Astrocyte of the spinal cord (primary cell): ENCODE measurements at places on chromosomes 7 and 10.

GRCh38 chr7:106593028-106593417, 67.9 kb downstream of the CCDC71L start:
- no peak for DNase-seq

DNA sequence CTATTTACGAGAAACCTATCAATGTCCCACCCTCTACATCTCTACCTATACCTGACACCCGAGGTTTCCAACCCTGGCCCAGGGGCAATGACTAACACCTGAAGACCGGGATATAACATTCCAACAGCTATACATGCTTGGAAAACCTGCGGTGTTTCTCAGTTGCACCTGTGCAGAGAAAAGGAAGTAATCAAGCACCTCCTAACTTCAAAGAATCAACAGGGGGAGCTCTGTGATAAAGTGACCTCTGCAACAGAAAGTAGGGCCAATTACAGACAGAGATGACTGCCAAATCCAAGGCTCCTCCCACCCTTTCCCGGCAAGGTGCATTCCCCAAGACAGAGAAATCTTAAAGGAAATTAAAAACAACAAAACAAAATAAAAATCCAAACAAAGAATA, 41.3 kb downstream of the CCDC6 start:
- no peak for DNase-seq

DNA sequence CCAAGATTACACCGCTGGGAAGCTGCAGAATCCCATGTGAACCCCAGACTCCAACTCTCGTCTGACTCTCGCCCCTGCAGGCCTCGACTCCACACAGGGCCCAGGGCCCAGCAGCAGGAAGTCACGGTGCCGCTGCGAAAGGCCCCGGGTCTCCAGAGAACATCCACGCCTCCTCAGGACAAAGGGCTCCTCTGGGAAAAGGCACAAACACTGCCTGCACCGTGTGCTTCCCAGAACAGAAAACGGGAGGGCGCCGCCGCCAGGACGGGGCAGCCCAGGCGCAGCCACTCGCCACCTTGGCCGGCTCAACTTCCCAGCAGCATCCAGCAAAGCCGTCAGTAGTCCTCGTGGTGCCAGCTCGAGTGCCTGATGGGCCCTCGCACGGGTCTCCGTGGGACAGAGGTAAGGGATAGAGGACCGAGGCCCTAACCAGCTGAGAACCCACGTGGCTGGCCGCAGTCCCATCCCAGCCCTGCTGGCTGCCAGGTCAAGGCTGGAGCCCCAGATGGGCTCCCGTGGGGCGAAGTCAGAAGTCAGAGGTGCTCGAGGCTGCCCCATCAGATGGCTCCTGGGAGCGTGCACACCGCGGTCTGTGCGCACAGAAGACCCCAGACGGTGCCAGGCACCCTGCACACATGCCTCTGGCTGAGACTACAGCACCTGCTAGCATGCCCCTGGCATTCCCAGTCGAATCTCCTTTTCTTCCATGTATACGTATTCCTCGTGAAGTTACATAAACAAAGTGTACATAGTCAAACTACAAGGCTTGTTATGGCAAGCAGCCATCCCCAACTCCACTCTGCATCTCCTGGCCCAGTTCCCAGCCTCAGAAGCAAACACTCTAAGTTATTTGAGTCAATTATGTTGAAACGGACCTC, 60.2 kb downstream of the MAD1L1 start:
- peak; percentile 95 for DNase-seq

- DNase-seq = no peak
These were observed 105.5 kb downstream of the HGF start for GRCh38 chr7:81664304-81664703.

DNA sequence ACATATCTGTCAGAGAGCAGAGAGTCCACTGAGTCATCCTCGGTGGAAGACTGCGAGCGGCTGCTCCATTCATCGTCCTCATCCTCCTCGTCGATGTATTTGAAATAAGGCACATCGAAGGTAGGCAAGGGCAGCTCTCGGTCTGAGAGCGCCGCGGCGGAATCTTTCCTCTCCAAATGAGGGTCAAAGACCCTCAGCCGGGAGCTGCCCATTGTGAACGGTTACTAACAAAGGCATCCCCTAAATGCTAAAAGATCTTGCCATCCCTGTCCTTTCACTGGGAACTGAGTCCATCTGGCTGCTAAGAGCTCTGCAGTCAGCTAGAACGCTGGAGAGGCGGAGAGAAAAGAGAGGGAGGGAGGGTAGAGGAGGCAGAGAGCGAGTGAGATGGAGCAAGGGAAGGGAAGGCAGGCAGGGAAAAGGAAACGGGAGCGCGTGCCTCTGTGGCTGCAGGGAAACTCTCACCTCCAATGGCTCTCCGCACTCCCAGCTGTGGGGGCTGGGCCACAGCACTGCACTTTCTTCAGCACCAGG, 163.4 kb downstream of the RAPGEF5 start:
- DNase-seq = peak; percentile 47

DNA sequence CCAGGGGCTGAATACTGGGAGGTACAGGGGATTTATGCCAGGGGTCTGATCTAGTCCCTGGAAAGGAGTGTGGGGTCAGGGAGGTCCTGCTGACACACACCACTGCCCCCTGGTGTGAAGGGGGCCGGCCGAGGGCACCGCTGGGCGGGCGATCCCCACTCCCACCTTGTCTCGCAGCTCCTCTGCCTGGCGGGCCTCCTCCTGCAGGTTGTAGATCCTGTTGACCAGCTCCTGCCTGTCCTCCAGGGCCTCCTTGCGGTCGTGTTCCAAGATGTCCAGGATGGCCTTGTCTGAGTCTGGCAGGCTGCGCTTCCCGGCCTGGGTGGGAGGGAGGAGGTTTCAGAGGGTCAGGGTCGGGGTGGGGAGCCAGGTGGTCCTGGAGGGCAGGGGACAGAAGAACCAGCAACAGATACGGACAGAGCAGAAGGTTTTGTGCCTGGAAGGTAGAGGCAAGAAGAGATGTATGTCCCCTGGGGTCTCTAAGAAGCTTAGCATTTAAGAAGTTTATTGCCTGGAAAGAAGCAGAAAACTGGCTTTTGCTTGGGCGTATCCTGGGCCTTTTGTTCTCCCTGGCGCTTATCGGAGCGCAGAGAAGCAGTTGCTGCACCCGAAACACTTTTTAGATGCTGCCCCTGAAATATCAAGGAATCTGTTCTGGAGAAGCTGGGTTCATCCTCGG, 94.5 kb upstream of the GNA12 start:
- DNase-seq = no peak

- DNase-seq = no peak
These were observed 35.4 kb upstream of the HPS1 start for GRCh38 chr10:98482096-98482495.

GRCh38 chr10:117674646-117675045, 132.1 kb downstream of the EMX2 start:
- peak; percentile 26 for DNase-seq

- peak; percentile 80 for DNase-seq
These were observed 1090.1 kb downstream of the KCNMA1 start for GRCh38 chr10:76547352-76547972.

GRCh38 chr10:45625879-45626278, 46.7 kb downstream of the ZFAND4 start:
- no peak for DNase-seq

GRCh38 chr10:2144584-2144983, 407.3 kb upstream of the ADARB2 start:
- DNase-seq = no peak

- DNase-seq = no peak
These were observed 1068.1 kb downstream of the NRG3 start for GRCh38 chr10:82943142-82943541.

DNA sequence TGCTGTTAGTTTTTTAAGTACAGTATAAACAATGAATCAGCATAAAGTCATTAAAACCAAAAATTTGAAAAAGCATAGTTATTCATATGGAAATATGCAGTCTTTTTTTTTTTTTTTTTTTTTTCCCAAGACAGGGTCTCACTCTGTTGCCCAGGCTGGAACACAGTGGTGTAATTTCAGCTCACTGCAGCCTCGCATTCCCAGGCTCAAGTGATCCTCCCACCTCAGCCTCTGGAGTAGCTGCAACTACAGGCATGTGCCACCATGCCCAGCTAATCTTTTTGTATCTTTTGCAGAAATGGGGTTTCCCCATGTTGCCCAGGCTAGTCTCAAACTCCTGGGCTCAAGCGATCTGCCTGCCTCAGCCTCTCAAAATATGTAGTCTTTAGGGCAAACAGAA, 182.0 kb downstream of the SEMA3E start:
- no peak for DNase-seq

- no peak for DNase-seq
These were observed 348.1 kb upstream of the VWC2 start for GRCh38 chr7:49425277-49425818.

- DNase-seq = no peak
These were observed 205.2 kb downstream of the KLF6 start for GRCh38 chr10:3579845-3580244.

DNA sequence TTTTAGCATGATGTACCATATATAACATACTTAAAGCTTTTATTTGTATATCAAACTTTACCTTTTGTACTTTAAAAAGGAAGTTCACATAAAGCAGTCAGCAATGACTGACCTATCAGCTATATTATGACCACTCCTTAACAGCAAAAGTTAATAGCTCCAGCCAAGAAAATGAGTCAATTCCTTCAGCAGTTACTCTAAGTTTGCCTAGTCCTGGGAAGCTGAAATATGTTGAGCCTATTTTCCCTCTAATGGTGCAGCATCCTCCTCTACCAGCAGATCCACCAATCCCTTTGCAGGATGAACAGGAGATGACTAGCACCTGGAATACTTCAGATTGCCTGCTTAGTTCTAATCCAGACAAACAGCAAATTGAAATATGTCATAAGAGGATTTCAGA, 64.2 kb downstream of the CUL2 start:
- peak; percentile 55 for DNase-seq

GRCh38 chr10:10803278-10803677, 214.4 kb upstream of the CELF2 start:
- no peak for DNase-seq

DNA sequence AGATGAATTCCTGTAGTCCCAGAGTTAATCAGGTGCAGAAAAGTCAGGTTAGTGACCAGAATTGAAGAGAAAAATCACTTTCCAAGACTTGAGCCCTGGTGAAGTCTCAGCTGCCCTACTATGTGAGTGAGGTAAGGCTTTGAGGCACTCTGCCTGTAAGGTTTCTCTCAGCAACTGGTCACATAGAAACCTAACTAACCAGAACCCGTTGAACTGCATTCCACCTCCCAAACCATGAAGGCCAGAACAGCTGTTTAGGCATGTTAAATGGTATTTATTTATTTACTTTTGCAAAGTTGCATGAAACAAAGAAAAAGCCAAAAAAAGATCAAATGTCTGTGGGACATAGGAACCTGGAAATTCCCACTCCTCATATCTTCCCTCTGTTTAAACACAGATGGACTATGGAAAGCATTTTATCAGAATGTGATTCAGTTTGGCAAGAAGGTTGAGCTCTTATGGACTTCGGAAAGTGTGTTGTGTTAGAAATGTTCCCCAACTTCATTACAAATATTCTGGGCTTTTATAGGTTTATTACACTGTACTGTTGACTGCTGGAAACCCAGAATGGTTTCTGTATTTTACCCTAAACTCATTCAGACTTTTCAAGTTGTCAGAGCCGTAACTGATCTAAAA, 12.8 kb upstream of the GPR85 start:
- no peak for DNase-seq

DNA sequence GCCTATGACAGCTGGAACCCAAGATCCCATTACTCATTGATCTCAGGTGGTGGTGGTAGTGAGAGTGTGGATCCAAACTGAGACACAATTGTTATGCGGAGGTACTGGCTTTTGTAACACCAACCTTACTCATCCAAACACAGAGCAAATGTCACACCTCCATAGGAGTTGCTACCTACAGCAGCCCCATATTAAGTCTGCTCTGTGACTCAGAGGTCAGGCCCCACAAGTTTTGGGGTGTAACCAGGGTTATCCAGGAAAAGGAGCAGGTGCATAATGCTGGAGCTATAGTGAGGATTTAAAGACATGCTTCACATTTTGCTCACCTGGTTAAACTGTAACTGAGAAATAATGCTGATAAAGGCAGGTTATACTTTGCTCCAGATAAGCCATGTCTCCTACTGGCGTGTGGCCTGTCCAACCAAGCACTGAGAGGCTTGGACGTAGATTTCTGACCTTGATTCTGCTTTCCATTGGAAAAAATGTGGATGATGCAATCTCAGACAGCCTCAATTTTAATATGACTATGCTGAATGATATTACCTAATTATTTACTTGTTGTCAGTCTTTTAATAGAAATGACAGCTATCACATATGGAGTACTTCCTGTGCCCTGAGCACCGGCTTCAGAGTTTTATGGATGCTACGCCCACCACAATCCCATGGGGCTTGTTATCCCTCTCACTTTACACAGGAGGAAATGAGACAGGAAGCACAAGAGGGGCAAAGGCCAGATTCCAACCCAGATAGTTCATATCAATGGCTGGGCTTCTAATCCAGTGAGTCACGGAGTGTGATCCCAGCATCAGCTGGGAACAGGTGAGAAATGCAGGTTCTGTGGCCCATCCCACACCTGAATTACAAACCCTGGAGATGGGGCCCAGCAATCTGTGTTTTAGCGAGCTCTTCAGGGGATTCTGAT, 181.3 kb downstream of the CHN2 start:
- no peak for DNase-seq

DNA sequence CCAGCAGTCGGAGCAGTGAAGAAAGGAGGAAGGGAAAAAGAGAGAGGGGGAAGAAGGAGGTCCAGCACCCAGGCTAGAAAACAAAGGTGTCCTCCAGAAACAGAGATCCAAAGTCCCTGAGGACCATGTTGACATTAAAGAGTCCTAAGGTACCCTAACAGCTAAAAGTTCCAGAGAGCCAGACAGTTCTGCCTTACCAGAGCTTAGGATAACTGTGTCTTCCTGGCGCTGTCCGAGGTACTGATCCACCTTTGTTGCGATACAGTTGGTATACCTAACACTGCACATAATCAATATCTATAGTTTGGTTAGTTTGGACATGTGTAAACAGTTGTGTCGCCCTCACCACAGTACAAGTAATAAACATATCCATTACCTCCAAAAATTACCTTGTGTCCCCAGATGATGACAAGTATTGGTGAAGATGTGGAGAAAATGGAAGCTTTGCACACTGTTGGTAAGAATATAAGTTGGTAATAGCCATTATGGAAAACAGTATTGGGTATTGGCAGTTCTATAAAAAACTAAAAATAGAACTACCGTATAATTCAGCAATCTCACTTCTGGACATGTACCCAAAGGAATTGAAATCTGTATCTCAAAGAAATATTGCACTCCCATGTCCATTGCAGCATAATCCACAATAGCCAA, 59.8 kb downstream of the GRID1 start:
- no peak for DNase-seq

GRCh38 chr10:129704786-129705525, 237.9 kb downstream of the MGMT start:
- no peak for DNase-seq

GRCh38 chr7:47720907-47721244, 139.0 kb upstream of the TNS3 start:
- no peak for DNase-seq

- no peak for DNase-seq
These were observed 110.5 kb downstream of the HECTD2 start for GRCh38 chr10:91520661-91521060.
